Ascending aorta (tissue), 2 donors: ENCODE measurements at places on chromosomes 12 and 14. TPM values are rescaled to one million over a fixed set of nuclear protein-coding genes. Genes with fewer than 3 reads are reported as not detected.

GRCh38 chr12:12925388-12925787, 26.6 kb downstream of the GPRC5D start:
- no peak for DNase-seq

GRCh38 chr12:7161811-7162210, 27.7 kb upstream of the PEX5 start:
- no peak for DNase-seq

GRCh38 chr14:51219473-51220448, 20.3 kb upstream of the TMX1 start:
- DNase-seq, result no peak

The DDX11 gene
- 27.9 TPM for total RNA-seq
